LoVo (cell line): ENCODE measurements at places on chromosomes 7 and 10.

DNA sequence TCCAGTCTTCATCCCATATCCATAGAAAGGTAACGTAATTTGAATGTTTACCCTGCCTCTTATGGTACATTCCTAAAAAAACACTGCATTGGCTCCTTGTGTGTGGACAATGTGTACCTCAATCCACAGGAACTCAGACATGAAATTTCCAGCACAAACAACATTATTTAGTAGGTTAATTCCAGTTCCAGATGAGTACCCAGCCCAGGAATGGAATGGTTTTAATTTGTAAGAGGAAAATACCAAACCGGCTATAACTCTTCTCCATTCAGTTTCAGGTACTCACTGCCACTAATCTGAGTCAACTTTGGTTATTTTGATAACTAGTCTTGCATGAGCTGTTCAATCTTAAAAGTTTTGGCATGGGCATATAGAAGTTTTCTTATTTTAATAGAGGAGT, 39.0 kb downstream of the TFPI2 start:
- DNase-seq = no peak

DNA sequence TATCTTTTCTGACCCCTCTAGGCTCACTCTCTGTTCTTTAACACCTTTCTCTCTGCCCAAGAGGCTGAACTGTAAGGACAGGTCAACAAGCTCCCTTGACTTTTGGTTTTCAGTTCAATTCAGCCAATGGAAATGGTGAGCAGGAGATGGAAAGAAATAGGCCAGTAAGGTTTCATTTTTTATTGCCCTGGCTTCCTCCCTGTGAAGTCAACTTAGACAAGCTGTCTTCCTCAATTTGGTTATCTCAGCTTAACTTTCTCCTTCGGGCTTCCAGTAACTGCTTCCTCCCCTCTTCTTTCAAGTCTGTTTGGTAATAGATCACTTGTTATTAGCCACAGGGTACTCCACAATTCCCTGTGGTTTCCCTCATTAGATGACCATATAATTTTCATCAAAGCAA, 19.7 kb downstream of the LIPK start:
- no peak for DNase-seq

GRCh38 chr10:44467900-44468299, 83.0 kb upstream of the CXCL12 start:
- DNase-seq = no peak

- DNase-seq = no peak
Measured at GRCh38 chr7:107882766-107883165, 8.2 kb upstream of the DLD start.

DNA sequence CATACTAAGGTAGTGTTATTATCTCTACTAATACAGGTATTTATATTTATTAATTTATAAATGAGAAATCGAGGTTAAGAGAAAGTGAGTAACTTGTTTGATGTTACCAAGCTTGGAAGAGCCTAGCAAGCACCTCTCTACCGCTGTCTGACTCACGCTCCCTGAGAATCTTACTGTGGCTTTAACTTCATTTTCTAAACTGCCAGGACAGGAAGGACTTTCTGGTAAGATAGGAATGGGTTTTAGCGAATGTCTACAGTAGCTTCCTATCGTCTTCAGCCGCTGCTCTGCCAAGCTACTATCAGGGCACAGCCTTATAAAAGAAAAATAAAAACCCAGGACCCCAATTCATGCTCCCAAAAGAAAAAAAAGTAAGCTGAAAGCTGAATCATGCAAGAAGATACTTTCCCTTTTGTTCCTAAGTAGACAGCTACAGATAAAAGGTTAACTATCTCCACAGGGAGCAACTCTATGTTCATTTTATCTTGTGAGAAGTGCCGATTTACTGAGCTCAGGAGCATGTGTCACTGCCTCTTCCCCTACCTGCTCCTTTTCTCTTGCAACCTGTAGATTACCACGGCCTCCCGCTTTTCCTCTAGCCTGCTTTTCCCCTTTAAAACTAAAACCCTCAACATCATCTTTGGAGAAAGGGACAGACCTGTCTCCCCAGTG, 60.2 kb downstream of the THNSL1 start:
- no peak for DNase-seq

DNA sequence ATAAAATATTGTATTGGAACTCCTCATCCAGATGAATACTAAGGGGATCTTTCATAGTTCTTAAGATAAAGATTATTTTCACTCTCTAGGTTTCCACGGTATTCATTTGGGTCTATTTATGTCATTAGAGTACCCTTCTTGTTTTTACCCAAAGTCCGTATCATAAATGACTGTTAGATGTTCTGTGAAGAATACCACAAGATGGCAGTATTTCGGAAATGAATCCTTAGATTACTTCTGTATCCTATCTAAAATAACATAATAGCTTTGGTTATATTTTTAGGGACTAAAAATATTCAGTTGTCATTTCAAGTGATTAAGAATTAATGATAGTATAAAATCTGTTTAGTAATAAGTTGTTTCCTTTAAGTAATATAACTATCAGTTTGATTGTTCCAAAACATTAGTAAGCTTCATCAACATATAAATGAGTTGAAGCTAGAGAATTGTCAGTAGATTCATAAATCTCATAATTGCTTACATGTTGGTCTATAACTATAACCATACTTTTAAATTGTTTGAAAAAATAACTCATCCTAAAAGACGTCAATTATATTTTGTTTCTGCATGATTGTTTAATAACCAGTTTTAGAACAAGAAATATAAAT, 337.5 kb upstream of the KCND2 start:
- peak; percentile 59 for DNase-seq

DNA sequence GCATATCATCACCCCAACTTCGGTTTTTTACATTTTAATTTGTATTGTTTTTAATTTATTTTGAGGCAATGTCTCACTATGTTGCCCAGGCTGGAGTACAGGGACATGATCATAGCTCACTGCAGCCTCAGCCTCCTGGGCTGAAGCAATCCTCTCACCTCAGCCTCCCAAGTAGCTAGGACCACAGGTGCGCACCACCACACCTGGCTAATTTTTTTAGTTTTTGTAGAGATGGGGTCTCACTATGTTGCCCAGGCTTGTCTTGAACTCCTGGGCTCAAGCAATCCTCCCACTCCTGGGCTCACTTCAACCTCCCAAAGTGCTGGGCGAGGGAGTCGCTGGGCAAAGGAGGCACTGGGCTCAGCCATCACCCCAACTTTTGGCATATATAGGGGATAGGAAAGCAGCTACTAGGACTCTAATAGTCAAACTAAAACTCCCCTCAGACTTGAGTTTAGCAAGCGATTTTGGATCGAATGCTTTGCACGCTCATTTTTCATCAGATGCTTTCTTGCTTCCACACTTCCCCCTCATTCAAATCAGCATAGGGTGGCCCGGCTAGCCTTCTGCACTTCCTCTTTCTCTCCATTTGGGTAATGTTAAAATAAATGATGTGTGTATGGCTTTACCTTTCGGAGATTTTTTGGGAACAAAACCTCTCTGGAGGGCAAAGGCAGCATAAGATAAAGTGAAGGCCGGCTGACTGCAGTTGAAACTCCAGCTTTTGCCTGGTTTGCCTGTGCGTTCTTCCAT, 20.8 kb upstream of the NMT2 start:
- DNase-seq = no peak

- no peak for DNase-seq
Measured at GRCh38 chr7:148543-148931, 43.8 kb upstream of the FAM20C start.

- DNase-seq = no peak
Measured at GRCh38 chr7:107130487-107131220, 38.1 kb upstream of the HBP1 start.

GRCh38 chr7:128094686-128095085, 63.4 kb upstream of the LRRC4 start:
- no peak for DNase-seq

DNA sequence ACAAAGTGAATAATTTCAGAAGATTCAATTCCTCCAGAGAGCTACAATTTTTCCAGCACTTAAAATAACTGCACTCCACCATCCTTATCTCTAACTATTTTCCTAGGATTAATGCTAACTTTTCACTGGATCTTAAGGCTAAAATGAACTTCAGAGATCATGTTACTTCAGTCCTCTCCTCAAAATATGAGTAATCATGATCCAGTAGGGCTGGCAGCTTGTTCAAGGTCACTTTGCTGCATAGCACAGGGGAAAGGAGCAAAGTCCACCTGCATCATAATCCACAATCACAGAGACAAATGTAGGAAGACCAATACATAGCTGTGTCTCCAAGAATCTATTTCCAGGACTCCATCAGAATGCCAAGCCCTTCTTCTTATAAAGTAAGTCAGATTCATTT, 150.3 kb downstream of the LRRTM3 start:
- DNase-seq = no peak

- DNase-seq = no peak
Measured at GRCh38 chr7:2691011-2691707, 3.2 kb downstream of the AMZ1 start.

DNA sequence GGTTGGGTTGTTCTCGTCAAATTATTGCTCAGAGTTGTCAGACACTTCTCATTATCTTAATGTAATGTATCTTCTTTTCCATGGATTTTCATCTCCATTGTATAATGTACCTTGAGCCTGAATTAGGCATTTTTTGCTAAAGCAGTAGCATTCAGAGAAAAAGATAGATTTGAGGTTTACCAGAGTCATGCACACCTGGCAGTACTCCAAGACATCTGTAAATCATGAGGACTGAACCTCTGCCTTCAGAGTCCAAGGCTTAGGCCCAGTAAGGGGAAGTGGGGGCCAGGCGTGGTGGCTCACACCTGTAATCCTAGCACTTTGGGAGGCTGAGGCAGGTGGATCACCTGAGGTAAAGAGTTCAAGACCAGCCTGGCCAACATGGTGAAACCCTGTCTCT, 624.3 kb upstream of the MBL2 start:
- DNase-seq = no peak

GRCh38 chr7:2860627-2861133, 16.6 kb upstream of the GNA12 start:
- DNase-seq = no peak

DNA sequence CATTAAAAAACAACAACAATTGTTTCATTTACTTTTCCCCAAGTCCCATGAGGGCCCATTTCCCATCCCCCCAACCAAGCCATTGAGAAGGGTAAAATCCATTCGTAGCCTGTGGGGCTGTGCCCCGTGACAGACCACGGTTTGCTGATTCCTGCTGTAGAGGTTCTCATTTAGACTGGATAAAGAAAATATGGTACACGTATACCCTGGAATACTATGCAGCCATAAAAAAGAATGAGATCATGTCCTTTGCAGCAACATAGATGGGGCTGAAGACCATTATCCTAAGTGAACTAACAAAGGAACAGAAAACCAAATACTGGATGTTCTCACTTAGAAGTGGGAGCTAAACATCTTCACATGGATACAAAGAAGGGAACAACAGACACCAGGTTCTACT, 44.9 kb downstream of the ZNF783 start:
- no peak for DNase-seq

GRCh38 chr7:41447450-41448042, 255.3 kb downstream of the INHBA start:
- no peak for DNase-seq

- DNase-seq = no peak
Measured at GRCh38 chr10:84837877-84838276, 509.5 kb downstream of the CCSER2 start.

DNA sequence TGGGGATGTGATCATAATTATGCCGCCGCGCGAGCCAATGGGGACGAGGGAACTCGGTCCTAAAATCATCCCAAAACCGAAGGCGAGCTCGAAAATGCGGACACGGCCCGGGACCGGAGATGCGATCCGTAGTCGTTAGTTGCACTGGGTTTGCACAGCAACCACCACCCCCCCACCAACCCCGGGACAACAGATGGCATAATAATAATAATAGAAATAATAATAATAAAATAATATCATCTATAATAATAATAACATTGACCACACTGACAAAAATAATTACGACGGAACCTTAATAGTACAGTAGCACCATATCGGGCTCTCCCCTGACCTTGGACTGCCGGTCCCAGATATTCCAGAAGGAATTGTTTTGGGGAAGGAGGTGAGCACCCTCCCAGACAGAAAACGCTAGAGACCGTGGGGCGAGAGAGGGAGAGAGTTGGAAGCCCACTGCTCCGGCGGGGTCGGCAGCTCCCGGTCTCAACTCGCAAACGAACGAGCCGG, 1.1 kb upstream of the EMX2 start:
- DNase-seq = no peak

DNA sequence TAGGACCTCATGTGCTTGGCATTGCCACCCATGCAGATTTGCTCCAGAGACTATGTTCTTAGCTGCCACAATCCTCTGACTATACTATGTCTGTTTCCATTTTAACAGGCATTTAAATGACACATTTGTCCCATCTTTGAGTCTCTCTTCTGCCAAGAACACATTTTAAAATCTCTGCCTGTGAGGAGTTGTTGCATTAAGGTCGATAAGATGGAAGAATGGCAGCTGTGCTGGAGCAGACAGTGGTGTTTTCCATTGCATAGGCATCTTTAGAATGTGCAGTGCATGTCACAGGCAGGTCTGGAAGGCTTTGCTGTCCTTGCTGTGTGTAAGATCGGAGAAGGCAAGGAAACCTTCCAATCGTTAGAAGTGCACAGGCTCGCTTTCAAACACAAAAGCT, 70.9 kb upstream of the CELF2 start:
- DNase-seq = no peak

- no peak for DNase-seq
Measured at GRCh38 chr7:91565499-91566401, 301.5 kb downstream of the FZD1 start.
